Immature natural killer cell (primary cell): ENCODE measurements at places on chromosomes 11 and 22.

- no peak overlapping the region for H3K4me3 ChIP-seq
- H3K4me1 ChIP-seq: peaks cover 23% of the 10 kb centered on the region
- H3K27ac ChIP-seq: no peak overlapping the region
- DNase-seq: no peak
- no peaks in the 10 kb centered on the region for H3K36me3 ChIP-seq
- H3K27me3 ChIP-seq: peaks cover 30% of the 10 kb centered on the region
These were observed 3.6 kb downstream of the CLTCL1 start for GRCh38 chr22:19287889-19288288.

- H3K36me3 ChIP-seq: no peaks in the 10 kb centered on the region
- no peak for DNase-seq
- H3K27ac ChIP-seq: no peak overlapping the region
- peaks cover 4% of the 10 kb centered on the region for H3K27me3 ChIP-seq
These were observed 6.9 kb upstream of the RAD9A start for GRCh38 chr11:67384851-67385366.

GRCh38 chr22:36593215-36593614 lies 64.2 kb upstream of the EIF3D start:
- no peak overlapping the region for H3K27ac ChIP-seq
- DNase-seq: no peak
- H3K4me1 ChIP-seq: no peaks in the 10 kb centered on the region
- H3K27me3 ChIP-seq: peaks cover 9% of the 10 kb centered on the region

DNA sequence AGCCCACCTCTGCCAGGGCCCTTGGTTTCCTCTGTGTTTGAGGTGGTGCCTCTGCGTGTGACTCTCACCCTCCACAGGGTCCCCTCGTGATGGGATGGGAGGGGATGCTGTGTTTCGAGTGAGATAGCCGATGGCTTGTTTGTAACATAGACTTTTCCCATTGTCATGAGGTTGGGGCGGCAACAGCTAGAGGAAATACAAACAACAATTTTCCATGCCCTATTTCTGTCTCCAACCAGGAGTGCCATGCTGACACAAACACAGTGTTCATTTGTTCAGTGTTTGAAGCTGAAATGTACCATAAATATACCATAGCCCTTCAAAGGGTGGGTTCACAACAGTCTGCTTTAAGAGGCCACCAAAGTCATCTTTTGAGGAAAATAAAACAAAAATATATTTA lies 19.5 kb upstream of the NAV2 start:
- H3K4me1 ChIP-seq: no peaks in the 10 kb centered on the region
- peaks cover 2% of the 10 kb centered on the region for H3K27me3 ChIP-seq

DNA sequence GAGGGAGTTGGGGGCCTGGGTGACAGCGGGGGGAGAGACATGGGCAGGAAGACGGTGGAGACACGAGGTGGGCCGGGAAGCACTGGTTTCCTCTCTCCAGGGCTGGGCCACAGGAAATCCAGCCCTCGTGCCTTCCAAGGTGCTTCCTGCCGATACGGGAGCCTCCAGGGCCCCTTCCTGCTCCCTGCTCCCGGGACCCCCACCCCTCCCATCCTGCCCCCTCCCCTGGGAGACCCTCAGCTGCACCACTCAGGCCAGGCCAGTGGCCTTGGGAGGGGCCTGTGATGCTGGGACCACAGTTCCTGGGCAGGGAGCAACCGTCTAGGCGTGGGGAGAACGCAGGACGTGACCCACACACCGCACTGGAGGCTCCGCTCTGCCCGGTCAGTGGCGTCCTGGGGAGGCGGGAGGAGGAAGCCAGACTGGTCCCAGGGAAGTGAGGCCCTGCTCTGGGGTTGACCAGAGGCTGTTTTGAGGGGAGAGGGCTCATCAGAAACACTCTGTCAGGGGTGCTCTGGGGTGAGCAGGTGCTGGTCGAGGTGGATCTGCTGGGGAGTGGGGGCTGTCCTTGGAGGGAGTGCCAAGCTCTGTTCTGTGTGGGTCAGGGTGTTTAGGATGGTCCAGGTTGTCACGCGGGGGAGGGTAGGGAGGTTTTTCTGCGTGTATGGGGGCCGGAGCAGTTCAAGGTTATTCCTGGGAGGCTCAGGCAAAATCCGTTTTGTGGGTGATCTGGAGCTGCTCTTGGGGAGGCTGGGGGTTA lies at the start of gene SHANK3:
TSS of gene SHANK3 (plus strand) at position 353 of the 760 bp plus-strand sequence.
- H3K4me1 ChIP-seq: no peaks in the 10 kb centered on the region
- peak within 1 kb of the TSS; percentile 65 for H3K4me3 ChIP-seq
- H3K27ac ChIP-seq: no peak within 1 kb of the TSS
- H3K36me3 ChIP-seq: no peaks in the 10 kb centered on the region
- DNase-seq: no peak
